ENCODE measurements at places on chromosomes 7 and 10.

GRCh38 chr7:2622869-2623697, 8.7 kb upstream of the TTYH3 start:
- DNase-seq: no peak

DNA sequence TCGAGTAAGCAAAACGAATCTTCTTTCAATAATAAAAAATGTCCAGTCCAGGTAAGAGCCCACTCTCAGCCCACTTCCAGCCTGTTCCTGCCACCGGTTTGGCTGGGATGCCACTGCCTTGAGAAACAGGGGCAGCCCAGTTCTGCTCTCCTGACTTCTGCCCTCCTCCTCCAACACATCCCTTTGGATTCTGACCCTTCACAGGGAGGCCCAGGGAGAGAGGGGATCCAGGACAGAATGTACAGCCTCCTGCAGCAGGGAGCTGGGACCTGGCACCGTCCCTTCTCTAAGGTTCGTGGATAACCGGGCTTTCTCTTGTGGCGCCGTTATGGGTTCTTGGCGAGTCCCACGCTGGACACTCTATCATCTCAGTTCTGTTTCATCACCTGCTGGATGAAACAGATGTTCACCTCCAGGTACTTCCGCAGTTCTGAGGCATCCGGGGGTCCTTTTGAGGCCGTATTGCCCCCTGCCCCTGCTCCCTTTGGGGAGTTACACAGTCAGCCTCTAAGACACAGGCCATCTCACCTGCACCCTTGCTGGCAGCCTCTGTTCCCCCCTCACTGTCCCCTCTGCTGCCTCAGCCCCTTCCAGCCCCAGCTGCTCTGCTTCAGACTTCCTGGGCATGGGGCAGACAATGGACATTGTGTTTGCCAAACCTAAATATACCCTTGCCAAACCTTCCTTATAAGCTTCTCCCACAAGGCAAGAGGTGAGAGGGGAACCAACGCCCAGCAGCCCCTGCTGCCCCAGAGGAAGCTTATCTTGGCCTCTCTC, 203.8 kb upstream of the ZMIZ1 start:
- no peak for DNase-seq

GRCh38 chr10:102457591-102458150, 6.3 kb upstream of the C10orf95 start:
- DNase-seq: no peak

- DNase-seq: no peak
Measured at GRCh38 chr7:12926206-12926605, 238.8 kb downstream of the ARL4A start.

GRCh38 chr7:143495851-143496250, 18.2 kb downstream of the TAS2R41 start:
- no peak for DNase-seq

DNA sequence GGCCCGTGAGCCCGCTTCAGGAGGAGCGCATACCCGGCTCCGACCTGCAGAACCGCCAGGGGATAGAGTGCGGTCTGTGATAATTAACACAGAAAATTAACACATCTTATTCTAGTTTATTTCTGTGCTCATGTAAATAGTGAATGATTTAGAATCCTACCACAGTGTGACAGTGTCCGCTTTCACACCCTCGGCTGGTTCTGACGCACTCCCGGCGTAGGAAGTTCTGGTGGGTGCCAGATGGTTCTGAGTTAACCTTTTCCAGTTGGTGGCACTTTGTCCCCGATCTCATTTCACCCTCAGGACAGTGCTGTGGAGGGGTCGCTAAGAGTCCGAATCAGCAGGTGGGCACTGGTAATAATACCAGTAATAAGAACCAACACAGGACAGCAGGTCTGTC, 28.3 kb upstream of the FXYD4 start:
- DNase-seq: no peak

DNA sequence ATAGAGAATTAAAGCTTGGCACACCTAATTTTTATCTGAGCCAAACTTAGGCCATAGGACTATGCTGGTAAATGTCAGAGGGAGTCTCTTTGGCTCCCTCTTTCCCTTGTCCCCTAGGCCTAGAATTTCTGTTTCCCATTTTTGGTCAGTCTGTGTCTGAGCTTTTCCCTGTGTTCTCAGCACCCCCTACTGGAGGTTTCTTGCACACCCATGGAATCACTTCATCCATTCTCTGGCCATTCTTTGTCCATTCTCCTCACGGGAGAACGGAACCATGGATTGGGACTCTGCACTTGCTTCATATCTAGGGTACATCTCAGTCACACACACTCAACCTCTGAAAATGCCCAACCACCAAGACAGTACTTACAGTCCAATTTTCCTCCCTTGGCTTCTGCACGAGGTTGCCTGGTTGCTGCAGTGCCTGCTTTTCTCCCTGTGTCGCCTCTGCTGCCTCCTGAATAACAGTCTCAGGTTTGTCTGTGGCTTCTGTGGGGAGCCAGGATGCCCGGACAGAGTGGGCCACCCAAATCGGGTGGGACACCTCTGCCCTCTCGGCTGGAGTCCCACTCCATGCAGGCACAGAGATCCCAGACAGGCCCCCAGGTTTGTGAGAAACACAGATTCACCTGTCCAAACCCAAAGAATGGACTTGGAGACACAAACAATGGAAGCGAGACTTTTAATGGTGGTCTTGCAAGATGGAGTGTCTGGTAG, 35.1 kb upstream of the DNAH11 start:
- DNase-seq: no peak

DNA sequence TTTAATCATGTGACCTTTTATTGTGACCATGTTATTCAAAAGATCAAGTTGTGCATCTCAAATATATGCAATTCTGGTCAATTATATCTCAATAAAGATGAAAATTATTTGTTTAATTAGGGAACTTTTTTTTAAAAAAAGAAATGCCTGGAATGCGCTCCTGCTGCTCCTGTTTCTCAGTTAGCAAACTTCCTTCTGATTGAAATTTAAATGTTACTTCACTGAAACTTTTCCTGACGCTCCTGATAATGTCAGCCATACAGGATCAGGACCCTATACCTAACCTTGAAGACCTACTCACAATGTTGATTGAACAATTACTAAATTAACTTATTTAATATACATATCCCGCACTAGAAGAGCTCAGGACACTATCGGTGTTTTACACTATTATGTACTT, 190.4 kb downstream of the MACC1 start:
- DNase-seq: no peak

DNA sequence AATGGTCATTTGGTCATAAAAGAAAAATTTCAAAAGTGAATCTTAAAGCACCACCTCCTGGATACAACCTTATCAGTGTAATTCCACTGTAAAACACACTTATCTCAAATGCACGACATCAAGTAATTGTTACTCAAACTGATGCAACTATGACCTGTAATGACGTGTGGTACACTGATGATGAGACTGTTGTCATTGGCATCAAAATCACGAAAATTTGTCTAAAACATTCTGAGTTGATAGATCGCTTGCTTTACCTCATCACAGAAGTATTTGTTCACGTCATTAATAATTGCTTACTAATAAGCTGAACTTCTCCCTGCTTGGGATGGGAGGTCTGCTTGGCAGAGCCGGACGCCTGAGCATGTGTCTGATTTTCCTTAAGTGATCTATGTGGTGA, 221.8 kb upstream of the KLF6 start:
- no peak for DNase-seq

DNA sequence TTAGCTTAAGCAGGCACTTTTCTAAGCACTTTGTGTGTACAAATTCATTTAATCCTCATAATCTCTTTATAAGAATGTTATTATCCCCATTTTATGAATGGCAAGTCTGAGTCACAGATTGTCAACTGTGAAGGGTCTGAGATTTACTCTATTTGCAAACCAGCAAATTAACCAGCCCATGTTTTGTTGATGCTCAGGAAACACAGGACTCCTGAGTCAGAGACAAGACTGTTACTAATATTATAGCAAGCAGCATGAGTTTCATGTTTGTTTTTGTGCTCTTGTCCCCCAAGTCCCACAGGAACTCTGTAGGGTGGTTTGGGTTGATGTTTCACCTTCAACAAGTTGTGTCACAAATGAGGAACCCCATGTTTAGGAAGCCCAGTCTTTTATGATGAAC, 182.0 kb upstream of the PPP1R3A start:
- no peak for DNase-seq

DNA sequence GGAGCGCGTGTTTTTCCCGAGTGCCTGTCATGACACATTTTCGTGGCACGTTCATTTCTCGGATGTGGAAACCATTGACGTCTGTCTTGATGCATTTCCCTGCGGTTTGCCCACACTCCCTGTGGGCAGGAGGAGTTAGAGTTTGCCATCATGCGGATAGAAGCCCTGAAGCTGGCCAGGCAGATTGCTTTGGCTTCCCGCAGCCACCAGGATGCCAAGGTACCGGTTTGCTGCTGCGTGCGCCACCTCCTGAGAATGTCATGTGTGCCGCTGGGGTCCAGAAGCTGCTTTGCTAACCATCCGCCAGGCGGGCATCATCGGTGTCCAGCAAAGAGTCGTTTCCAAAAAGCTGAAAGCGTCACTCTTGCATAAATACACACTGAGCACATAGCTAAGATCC, 40.9 kb upstream of the BTBD16 start:
- DNase-seq: no peak

- DNase-seq: no peak
Measured at GRCh38 chr10:6274040-6274439, 71.3 kb downstream of the PFKFB3 start.

- DNase-seq: no peak
Measured at GRCh38 chr10:26994743-26995142, 105.6 kb downstream of the ANKRD26 start.

DNA sequence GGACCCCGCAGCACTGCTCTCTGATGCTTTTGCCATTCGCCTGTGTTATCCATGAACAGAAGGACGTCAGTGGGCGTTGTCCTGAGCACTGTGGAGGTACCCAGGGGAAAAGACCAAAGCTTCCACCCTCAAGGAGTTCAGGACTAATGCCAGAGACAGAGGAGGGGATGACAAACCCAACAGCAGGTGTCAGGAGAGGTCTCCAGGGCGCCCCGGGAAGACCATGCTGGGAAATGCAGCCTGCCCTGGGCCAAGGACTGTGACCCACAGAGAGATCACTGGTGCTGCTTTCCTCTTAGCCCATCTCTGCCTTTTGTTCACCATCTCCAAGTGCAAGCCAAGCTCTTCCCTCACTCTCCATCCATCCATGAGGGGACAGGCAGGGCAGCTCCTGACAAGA, 166.8 kb upstream of the PFKP start:
- DNase-seq: no peak

- no peak for DNase-seq
Measured at GRCh38 chr7:116429986-116430619, 69.4 kb upstream of the CAV2 start.

GRCh38 chr7:681551-682307, 44.8 kb upstream of the DNAAF5 start:
- no peak for DNase-seq

- no peak for DNase-seq
Measured at GRCh38 chr10:29840516-29841276, 205.9 kb upstream of the SVIL start.

DNA sequence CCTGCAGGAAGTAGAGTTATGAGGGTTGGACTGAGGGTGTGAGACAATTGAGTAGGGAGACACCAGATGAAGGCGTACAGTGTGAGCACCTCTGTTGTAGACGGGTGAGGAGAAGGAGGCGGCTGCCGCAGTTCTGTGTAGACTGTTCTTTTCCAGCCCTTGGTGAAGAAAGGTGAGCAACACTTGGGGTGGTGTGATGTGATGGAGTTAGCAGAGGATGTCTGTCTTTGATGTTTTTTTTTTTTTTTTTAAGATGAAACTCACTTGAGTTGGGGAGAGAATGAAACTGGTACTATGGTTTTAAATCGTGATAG, 42.8 kb upstream of the RNF216 start:
- DNase-seq: peak; percentile 68

DNA sequence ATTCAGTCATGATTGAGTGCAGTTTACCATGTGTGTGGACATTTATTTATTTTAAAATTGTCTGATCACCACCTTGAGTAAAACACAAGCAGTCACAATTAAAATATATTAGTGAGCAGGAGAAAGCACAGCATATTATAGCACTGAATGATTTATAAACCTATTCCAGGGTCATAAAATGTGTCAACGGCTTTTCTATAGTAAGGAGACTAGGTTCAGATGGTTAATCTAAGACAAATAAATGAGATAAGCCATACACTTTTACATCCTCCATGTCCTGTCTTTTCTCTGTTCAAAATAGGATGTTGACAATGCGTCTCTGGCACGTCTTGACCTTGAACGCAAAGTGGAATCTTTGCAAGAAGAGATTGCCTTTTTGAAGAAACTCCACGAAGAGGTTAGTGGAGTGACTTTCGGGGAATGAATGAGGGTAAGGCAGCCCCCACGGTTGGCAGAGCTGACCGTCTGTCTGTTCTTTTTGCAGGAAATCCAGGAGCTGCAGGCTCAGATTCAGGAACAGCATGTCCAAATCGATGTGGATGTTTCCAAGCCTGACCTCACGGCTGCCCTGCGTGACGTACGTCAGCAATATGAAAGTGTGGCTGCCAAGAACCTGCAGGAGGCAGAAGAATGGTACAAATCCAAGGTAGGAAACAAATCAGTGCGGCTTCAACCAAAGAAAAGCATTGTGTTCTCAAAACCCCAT, 5.4 kb downstream of the VIM start:
- peak; percentile 51 for DNase-seq
